ENCODE measurements at places on chromosomes 6 and 20.

DNA sequence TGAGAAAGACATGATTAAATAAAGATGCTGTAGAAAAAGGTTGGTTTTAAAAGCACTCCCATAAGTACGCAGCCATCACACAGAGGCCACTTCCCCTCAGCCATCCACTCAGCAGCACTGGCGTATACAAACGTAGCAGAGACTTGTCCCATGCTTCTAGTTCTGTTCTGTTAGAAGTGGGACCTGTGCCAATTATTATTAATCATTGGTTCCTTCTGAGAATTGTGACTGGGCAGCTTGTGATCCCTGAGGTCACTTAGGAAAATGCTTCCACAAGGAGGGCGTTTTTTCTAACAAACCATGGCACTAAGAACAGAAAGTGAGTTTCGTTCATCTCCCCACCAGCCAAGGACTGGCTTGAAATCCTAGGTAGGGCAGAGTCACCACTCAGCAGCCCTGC, 53.9 kb downstream of the FAM120B start:
- no peak for DNase-seq

- DNase-seq, result no peak
These were observed 61.2 kb upstream of the BHLHE23 start for GRCh38 chr20:63067721-63068560.

DNA sequence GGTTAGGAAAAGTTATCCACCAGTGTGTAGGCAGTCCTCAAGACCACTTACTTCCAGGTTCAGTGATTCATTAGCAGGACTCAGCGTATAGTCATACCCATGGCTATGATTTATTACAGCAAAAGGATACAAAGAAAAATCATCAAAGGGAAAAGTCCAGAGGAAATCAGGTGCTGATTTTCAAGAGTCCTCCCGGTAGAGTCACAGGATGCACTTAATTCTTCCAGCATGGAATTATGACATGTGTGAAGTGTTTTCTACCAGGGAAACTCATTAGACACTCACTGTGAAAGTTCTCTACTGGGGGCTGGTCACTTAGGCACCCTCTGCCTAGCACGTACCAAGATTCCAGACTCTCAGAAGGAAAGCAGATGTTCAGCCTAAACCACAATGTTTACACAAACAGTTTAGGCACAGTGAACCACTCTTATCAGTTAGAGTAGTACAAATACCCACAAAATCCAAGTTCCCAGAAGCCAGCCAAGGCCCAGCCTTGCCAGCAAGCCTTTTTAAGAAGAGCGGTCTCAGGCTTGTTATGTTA, 10.2 kb downstream of the WFDC3 start:
- DNase-seq, result no peak

GRCh38 chr6:30489081-30490025, at the start of gene HLA-E:
Gene HLA-E, plus strand, starts transcription at chr6:30489509. Its CDS starts 23 bp downstream, at chr6:30489532.
- peak; percentile 6 for DNase-seq
